ENCODE measurements at places on chromosomes 5 and 9.

GRCh38 chr9:92952906-92953610, 5.7 kb downstream of the FGD3 start:
- no peak for DNase-seq

DNA sequence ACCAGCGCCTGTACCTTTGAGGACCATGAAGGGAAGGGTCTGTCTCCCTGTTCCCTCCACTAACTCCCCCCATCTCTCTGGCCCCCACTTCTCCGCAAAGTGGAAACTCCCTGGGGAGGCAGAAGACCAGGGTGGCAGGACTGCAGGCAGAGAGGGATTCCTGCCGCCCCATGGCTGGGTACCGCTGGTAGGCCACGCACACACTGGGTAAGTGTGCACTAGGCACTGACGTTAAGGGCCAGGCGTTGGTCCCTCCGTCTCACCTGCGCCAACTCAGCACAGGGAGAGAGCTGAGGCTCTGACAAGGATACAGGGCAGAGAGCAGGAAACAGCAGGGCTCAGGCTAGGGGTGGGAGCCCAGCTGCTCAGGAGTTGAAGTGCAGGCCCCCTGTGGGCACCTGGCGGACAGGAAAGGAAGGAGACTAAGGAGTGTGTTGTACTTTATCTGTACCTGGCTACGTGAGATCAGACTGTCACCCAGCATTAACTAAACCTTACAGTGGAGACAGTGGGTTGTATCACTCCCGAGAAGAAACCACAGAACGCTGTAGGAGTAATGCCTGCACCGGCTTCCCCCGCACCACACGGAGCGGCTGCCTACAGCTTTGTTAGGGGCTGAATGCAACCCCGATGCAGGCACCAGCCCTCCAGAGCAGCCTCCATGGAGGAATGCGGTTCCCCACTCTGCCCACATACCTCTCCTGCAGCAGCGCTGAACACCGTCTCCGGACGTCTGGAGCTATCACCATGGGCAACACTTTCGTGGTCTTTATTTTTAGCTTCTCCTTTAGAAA, 34.2 kb upstream of the CLPTM1L start:
- no peak for DNase-seq

DNA sequence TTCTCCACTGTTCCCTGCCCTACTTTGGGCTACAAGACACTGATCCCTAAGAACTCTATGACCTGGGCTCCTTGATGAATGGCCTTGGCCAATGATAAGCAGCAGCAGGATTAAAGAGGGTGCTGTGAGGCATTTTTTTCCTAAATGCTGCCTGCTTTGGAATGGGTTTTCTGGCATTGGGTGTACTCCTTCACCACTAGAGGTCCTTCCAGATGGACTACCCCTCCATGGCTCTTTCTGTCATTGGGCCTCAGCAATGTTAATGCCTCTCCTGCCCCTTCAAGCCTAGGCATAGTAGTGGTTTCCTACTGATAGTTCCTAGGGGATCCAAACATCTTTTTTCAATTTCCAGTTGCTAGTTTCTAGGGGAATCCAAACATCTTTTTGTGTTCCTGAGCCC, 319.3 kb upstream of the RPS23 start:
- DNase-seq: no peak

DNA sequence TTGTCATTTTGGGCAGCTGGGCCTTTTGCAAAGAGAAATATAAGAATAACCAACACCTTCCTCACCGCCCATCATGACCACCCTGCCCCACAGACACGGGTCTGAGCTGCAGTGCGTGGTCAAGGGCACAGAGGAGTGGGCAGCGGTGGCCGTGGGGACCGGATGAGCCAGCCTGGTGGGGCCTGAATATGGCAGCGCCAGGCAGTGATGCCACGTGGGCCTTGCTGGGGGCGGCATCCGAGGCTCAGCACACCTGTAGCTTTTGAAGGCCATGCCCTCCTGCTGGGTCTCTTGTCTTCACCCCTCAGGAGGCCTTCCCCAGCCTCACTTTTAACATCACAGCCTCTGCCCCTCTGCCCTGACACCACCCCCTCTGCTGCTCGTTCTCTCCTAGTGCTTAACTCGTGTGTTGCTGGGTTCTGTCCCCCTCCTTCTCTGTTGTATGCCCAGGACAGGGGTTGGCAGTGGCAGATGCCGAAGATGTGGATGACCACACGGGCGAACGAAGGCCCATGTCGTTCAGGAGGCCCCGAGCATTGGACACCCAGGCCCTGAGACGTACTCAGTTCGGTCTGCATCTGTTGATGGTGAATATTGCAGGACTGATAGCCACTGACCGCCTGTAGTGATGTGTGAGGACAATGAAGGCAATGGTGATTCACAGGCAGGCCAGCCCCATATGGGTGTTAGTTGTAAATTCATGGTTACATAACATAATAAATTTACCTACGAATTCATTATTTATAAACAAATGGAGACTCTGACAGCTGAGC, 46.0 kb downstream of the AHRR start:
- peak; percentile 10 for DNase-seq

GRCh38 chr5:176513788-176514187, 23.4 kb downstream of the RNF44 start:
- no peak for DNase-seq

DNA sequence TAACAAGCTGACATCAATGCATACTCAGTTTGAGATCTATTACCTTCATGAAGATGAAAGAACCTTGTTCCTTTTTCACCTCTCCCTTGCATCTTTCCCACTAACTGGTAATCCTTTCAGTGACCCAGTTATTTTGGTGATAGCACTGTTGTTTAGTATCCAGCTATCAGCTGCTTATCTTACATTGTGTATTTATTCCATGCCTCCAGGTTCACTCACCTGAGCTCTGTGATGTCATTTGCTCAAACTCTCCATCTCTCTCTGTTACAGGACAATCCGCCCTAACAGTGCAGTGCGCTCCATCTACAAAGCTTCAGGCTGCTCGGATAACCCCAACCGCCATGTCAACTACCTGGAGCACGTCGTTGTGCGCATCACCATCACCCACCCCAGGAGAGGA, 235.5 kb downstream of the RFK start:
- DNase-seq: no peak

DNA sequence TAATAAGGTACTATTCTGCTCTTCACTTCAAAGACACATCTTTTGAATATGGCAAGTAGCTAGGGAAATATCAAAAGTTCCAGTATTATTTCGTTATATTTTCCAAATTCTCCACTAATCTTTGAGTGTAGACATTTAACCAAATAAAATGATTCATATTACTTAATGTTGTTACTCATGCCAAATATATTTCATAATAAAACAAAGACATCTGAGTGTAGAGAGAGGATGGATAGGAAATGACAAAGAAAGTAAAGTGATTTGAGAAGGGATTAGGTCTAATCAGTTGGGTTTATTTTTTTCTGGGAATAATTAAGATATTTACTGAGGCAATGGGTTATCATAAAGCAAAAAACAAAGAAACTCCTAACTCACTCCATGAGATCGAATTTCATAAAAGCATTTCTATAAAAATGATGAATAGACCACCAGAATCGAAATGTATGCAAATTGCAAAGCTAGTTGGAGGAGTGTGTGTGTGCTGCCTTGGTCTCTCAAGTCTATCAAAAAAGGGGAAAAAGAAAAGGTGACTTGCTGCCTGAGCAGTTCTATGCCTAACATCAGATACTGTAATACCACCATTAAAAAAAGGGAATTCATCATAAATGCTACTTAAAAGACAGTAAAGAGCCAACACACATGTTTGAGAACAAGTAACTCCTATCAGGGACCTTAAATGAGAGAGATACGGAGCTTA, 255.5 kb downstream of the PDE4D start:
- no peak for DNase-seq

- no peak for DNase-seq
Measured at GRCh38 chr5:117201001-117201400, 626.4 kb upstream of the SEMA6A start.

GRCh38 chr9:68711281-68711680, 6.2 kb downstream of the PIP5K1B start:
- DNase-seq: no peak

GRCh38 chr5:128305341-128305740, 221.8 kb downstream of the SLC12A2 start:
- DNase-seq: no peak

GRCh38 chr9:29514336-29514735, 1941.1 kb upstream of the C9orf72 start:
- no peak for DNase-seq

GRCh38 chr5:103624035-103624480, 61.5 kb upstream of the NUDT12 start:
- no peak for DNase-seq

DNA sequence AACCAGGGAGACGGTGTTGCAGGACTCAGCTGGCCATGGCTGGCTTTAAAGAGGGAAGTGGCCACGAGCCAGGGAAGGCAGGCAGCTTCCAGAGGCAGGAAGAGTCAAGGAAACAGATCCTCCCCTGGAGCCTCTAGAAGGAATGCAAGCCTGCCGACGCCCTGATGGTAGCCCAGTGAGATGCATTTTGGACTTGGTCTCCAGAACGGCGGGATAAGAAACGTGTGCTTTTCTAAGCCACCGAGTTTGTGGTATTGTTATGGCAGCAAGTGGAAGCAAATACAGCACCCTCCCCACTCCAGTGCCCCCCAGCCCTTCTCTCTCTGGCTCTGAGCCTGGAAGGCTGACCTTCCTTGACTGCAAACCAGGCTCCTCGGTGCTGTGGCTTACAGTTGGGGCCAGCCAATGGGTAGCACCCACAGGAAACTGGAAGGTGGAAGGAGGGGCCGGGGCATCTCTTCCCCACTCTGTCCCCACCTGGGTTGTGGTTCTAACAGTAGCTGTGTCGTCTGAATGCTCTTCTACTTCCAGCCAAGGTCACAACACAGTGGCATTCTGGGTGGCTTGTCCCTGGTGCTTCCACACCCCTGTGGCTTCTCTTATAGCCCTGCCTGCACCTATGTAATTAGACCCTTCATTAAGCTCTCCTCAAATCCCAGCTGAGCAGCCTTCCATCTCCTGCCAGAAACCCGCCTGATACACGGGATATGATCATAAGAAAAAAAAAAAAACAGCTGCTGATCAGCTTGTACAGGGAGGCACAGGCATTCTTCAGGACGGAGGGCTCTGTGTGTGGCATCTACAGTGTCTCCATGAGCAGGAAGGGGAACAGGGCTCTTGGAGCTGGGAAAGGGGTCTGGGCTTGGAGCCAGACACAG, 29.9 kb upstream of the UNC5A start:
- no peak for DNase-seq

- DNase-seq: no peak
Measured at GRCh38 chr5:176822793-176823481, 12.6 kb downstream of the UNC5A start.

GRCh38 chr5:77086689-77087483, at the start of gene ZBED3:
ZBED3 (minus strand) TSS chr5:77087285; CDS start chr5:77077878, 9,407 bp downstream.
- peak; percentile 56 for DNase-seq

- no peak for DNase-seq
Measured at GRCh38 chr9:133202688-133203453, 6.2 kb downstream of the OBP2B start.

- no peak for DNase-seq
Measured at GRCh38 chr9:31807574-31808256, 576.7 kb upstream of the ACO1 start.

DNA sequence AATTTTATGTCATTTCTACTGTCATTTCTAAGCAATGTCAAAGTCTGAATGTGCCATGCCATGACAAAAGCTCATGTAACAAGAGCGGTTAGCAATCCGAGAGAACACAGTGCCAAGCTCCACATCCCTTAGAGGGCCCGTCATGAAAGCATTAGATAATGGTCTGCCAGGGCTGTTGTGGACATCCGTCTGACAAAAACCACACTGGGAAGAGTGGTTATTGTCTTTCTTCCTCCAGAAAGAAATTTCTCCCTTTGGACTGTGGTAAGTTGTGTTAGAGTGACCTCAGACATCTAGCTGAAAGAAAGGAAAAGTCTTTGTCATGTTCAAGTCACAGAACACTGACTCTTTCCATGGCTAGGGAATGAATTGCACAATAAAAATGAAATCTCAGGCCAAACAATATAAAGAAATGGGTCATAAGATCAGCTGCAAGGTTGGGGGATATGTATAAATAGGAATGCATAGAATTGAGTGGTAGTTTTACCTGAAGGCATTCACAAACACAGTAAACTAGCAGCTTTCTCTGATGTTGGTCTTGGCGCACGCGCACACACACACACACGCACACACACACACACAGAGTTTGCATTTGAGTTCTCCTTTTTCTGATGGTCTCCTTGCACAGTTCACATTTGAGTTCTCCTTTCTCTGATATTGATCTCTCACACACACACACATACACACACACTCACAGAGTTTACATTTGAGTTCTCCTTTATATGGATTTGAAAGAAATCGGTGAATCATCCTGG, 5.3 kb downstream of the SLC1A3 start:
- no peak for DNase-seq

DNA sequence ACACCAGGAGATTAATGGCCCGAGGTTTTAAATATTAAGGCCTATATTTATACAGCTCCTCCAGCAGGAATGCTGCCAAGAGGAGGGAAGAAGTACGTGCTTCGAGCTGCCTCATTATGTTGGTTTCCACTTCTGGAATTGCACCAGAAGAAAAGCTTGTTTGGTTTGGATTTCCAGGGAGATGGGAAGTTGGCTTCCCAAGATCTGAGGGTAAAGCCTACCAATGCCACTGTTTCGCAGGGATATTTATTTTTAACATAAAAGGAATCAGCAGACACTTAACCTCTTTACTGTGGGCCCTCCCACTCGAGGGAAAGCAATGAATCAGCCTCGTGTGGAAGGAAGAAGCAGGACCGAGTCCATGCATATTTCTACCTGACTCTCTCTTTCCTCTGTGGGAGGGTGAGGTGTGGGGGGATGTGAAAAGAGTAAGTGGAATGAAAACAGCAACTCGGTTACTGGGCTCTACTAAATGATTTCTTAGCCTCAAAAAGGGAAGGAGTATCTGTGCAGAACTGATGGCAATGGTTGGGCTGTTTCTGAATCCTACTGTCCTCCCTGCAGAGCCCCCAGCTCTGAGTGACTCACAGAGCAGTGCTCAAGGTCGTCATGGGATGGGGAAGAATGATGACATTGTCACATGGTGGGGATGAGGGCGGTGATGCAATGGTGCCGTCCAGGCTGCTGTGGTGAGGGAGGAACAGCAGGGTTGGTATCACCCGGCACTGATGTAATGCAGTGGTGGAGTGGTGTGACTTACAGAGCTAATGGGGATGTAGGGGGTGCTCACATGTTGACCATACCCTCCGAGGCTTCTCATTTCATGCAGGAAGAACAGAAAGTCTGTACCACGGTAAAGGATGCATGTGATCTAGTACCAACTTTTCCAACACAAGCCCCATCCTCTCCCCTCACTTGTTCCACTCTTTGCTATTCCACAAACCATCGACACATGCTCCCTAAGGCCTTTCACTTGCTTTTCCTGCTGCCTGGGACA, 215.0 kb upstream of the PANK3 start:
- DNase-seq: no peak
